ENCODE measurements at places on chromosomes 1 and 21. TPM values are rescaled to one million over a fixed set of nuclear protein-coding genes. Genes with fewer than 3 reads are reported as not detected.

GRCh38 chr1:2353551-2354438 lies 37.6 kb downstream of the MORN1 start:
- no peak for DNase-seq

DNA sequence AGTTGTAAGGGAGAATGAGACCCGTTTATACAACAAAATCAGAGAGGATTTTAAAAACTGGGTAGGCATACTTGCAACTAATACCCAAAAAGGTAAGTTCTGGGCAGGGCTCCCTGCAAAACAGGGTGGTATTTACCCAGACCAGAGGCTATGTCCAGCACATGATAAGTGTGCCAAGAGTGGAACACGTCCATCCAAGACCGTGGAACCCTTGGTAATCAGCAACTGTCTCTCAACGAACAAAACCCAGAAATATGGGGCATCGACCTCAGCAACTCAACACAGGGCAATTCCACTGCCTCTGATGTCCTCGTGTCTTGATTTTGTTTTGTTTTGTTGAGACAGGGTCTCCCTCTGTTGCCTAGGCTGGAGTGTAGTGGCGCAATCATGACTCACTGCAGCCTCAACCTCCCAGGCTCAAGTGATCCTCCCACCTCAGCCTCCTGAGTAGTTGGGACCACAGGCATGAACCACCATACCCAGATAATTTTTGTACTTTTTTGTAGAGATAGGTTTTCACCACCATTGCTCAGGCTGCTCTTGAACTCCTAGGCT lies 26.7 kb upstream of the MX1 start:
- no peak for DNase-seq

DNA sequence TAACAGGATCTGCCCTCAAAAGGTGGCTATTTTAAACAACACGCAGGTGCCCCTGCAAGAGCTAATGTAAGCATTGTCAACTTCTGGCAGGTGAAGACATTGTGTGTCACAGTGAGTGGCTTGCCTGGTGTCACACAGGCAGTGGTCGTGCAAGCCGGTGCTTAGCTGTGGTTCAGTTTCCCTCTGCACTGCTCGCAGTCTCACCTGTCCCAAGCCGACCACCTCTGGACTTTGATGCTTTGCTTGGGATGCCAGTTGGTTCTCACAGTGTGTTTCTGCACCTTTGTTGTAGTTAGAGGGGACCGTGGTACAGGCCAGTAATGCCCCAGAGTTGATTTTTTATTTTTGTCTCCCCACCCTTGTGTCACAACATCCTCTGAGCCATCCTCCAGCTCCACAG lies 85.2 kb downstream of the UCK2 start:
- no peak for DNase-seq

DNA sequence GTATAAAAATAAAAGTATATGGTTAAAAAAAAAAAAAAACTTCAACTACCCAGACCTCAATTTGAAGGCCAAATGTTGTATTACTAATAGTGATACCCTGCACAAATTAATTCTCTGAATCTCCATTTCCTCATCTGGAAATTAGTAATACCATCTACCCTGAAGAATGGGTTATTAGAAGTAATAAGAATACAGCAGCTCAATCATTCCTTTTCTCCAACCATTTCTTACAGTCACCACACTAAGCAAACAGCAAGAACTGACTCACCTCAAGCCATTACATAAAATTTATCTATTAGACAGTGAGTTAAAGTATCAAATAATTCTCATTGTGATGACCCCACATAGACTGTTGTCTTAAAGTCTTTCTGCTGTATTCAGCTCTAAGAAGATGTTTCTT lies 39.6 kb downstream of the RERE start:
- no peak for DNase-seq

DNA sequence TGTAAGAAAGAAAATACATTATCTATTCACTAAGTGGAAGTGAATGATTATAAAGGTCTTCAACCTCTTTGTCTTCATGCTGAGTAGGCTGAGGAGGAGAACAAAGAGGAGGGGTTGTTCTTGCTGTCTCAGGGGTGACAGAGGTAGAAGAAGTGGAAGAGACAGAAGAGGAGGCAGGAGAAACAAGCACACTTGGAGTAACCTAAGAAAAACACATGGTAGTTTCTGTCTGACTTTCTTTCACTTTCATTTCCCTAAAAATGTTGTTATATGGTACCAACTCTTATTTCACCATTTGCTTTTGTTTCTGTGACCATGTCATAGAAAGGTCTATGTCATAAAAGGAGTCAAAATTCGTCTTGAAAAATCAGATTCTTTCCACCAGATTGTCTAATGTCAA lies 696.6 kb upstream of the BRINP3 start:
- DNase-seq = no peak

DNA sequence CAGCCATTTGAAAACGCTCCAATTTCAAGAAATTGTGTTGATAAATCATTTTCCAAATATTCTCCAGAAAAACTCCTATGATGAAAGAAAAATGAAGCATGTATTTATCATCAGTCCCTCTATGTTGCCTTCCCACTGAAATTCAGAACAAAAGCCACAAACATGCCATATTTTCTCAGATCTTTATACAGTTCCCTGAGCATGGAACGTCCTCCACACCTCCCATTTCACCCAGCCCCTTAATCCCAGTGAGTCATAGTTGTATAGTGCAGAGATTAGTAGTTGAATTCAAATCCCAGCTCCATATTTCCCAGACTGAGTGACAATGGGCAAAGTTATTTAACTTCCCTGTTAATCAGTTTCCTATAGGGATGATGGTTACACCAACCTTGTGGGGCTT lies 20.6 kb upstream of the NPL start:
- no peak for DNase-seq

RRP15 gene
- total RNA-seq = 52.8 TPM

XCL1 gene
- 0.63 TPM for total RNA-seq

OXCT2 gene
- total RNA-seq = 2.9 TPM

DNA sequence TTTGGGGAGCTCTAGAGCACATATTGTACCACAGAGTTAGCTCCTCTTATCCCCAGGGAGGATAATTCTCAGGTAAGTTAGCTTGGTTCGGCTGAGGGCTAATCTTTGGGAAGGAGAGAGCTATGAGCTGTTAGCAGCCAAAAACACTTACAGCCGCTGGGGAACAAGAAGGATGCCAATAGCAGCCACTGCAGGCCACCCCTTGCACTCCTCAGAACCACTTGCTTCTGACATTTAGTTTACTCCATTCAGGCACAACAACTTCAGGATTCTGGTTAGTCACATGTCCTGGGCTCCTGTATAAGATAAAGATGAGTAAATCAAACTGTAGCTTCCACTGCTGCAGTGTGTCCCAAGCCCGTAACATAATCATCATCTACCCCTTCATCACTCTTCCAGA lies 212.6 kb upstream of the ADGRL2 start:
- DNase-seq = no peak

GRCh38 chr1:174988539-174988938 lies 11.2 kb upstream of the CACYBP start:
- no peak for DNase-seq

GRCh38 chr1:228141226-228142044 lies 1.4 kb downstream of the GUK1 start:
- no peak for DNase-seq

- no peak for DNase-seq
Measured at GRCh38 chr1:155301342-155301841, at the start of gene PKLR. TSS of gene PKLR (minus strand) at chr1:155301438. CDS start at chr1:155301395, 43 bp downstream.

GRCh38 chr1:117925981-117926380 lies 3.4 kb downstream of the GDAP2 start:
- DNase-seq = no peak

- DNase-seq = no peak
Measured at GRCh38 chr1:193342811-193343210, 156.4 kb upstream of the B3GALT2 start.

- no peak for DNase-seq
Measured at GRCh38 chr1:18037651-18038050, 69.9 kb upstream of the IGSF21 start.

FCRL2 gene
- total RNA-seq = not detected

DNA sequence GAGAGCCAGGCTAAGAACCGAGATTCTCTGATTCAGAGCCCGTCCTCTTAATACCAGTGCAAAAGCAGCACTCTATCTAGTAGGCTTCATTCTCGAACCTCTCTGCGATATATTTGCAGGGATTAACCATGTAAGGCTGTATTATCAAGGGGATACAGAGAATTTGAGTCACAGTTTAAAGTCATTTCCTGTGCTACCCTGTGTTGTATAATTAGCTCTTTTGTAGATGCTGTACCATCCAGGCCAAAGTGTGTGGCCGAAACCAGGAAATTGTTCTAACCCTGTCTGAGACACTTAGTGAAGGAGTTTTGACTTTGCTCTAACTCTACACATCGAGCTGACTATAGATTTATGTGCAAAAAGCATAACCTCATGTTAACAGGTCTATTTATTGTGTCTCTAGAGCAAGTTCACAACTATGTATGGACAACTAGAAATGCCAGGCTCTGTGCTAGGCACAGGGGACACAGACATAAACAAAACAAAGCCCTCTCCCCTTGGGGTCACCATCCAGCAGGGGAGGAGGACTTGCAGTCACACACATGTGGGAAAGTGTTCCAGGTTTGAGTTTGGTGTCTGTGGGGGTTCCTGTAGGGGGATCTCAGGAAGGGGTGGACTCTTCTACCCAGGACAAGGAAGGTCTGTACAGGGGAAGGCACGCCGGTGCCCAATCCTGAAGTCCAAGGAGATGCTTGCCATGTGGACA lies 182.2 kb downstream of the DHRS3 start:
- no peak for DNase-seq

GREM2 gene
- total RNA-seq = not detected

GRCh38 chr1:227938911-227939790 lies 8.6 kb downstream of the WNT9A start:
- DNase-seq = peak; percentile 42

DNA sequence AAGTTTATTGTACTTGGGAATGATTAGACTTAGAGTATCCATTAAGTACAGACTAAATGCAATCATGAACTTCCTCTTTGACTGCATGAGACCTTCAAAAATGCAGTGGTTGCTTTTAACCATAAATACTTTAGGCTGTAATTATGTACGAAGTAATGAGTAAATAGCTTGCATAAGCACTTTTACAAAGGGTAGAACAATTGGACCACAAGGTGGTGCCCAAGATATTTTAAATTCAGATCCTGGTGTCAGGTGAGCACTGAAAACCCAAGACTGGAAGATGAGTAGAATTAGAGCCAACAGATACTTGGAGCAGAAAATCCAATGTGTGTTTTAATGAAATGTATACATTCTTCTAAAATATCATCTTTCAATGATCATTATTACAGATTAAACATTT lies 43.4 kb upstream of the RHOU start:
- no peak for DNase-seq

PALMD gene
- total RNA-seq = not detected

- no peak for DNase-seq
Measured at GRCh38 chr1:92464588-92465255, 22.0 kb downstream of the GFI1 start.

DNA sequence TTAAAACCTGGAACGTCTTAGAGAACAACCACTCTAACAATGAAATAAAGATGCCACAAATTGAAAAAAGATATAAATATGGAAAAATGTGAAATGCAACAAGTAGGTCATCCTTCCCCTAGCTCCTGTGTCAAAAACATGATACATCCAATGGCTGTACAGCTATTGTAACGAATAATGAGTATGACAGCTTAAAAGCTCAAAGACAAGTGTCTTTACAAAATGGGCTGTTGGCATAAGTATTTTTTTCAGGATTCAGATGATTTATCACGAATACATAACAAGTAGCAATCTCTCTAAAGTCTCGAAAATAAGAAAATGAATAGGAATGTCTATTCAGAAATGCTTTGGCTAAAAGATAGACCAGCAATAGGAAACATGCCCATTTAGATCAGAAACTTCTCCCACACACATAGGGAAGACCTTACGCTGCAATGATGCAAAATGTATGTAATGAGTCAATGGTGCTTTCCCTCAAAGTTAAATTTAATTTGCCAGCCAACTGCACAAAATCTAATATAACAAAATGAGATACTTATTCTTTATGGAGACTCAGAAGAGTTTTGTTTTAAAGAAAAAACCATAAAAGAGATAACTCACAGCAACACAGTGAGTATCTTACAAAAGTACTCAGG lies 8.3 kb downstream of the TGFBR3 start:
- DNase-seq = no peak

DNA sequence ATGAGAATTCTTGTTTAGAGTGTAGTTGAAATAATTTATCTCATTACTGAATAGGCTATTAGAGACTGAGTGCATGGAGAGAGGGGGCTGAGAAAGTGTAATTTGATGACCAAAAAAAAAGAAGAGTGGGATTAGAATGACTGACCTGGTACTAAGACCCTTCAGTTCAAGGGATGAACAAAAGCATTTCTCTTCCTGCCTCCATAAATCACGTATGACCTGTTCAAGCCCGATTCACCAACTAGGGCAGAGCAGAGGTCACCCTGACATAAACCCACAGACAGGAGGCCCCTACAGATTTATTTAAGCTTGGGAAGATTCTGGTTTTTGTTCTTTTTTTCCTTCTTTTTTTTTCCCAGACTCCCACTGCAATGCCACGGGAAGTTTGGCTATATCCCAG lies 123.7 kb upstream of the COP1 start:
- DNase-seq = no peak

DNA sequence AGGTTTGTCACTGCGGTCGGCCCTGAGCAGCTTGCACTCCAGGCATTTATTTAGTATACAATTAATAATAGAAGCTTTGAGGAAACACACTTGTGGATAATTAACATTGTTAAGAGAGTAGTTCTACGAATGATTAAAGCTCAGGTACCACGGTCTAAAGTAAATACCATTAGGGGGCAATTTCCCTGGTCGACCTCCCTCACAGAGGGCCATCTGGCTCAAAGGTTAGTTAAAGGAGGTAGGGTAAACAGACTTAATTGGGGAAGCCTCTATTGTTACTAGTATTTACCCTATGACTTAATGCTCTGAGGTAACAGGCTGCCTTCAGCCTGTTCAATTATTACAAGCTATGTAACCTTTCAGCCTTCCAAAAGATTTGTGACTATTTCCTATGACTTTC lies 122.3 kb upstream of the SLC44A3 start:
- DNase-seq = no peak

DNA sequence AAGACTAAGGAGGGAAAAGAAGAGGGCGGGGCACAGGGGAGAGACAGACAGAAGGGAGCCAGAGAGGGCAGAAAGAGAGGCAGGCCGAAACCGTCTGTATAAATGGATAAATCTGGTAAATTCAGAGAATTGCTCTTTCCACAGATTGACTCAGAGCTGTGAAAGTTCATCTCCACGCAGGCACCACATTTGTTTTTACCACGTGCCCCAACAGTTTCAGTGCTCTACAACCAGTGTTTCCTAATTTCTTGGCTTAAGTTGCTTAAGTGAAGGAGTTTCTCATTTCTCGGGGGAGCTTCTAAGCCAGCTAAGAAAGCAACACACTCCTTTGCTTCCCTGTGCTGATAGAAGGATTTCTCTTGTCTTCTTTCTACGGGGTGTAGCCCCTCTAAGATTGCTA lies 87.1 kb downstream of the ENAH start:
- no peak for DNase-seq

VCAM1 gene
- total RNA-seq = not detected

GRCh38 chr21:8992731-8993174 lies 1528.6 kb upstream of the TPTE start:
- no peak for DNase-seq

TMEM82 gene
- 0.21 TPM for total RNA-seq

GRCh38 chr1:28323720-28324119 lies 5.1 kb upstream of the MED18 start:
- DNase-seq = no peak

Measured in H1 (cell line).